ENCODE measurements at places on chromosomes 2 and 18.

- DNase-seq, result no peak
Observed at GRCh38 chr2:117359266-117359914, 455.1 kb upstream of the DDX18 start.

- no peak for DNase-seq
Observed at GRCh38 chr2:197182668-197183067, 127.9 kb downstream of the ANKRD44 start.

DNA sequence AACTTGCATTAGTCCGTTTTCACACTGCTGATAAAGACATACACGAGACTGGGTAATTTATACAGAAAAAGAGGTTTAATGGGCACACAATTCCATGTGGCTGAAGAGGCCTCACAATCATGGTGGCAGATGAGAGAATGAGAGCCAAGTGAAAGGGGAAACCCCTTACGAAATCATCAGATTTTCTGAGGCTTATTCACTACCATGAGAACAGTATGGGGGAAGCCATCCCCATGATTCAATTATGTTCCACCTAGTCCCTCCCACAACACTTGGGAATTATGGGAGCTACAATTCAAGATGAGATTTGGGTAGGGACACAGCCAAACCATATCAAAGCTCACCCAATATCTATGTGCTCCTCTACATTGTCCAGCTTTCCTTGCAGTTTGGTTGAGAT lies 16.0 kb upstream of the SERPINE2 start:
- DNase-seq, result no peak

DNA sequence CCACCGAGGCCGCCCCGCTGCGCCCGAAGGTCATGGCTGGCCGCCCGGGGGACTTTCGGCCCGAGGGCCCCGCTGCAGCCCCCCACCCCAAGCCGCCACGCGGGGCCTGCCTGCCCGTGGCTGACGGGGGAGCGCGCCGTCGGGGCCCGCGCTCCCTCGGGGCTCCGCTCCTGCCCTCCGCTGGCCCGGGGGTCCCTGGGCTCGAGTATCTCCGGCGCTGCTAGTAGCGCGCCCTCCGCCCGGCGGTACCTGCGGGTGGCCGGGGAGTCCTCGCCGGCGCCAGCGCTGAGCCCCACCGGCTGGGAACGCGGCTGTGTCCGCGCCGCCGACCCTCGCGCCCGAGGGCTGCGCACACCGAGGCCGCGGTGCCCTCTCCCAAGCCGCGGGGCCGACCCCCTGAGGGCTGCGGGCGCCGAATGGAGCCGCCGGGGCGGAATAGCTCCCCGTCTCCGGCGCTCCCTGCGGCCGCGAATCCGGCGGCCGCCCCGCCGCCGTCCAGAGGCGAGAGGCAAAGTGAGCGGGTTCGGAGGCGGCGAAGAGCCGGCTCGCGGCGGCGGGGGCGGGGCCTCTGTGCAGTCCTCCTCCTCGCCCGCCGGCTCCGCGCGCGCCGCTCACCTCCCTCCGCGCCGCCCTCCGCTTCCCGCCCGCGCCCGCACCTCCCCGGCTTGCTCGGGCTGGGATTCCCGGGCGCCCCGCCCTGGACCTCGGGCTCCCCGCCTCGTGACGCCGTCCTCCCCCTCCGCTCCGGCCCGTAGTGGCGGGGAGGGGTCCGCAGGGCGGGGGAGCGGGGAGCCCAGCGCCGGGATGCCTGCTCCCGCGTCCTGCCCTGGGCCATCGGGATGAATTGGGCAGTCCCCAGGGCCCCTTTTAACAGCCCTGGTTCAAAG lies at the start of gene KCNG3:
Gene KCNG3 (minus strand): TSS at position 515 of the 887 bp plus-strand sequence. CDS start 481 bp downstream, at position 34.
- DNase-seq, result peak; percentile 66
